ENCODE measurements at places on chromosomes 5 and 9.

DNA sequence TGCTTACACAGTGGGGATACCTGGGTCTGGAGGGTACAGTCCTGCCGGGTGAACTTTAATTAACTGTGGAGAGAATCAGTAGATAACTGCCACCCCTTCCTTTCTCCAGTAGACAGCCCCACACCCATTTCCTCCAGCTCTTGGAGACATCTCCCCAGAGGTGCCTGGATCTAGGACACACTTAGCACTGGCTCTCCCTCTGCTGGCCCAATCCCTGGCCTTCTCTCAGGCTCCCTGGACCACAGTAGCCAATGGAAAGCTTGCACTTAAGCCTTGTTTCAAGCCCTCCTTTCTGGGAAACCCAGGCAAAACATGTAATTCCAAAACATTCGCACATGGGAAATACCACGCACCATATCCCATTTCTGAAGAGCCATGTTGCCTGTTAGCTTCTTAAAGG is 169.2 kb upstream of the GAS1 start:
- no peak for DNase-seq

- DNase-seq, result no peak
Observed at GRCh38 chr5:19855453-19855852, 132.5 kb downstream of the CDH18 start.

GRCh38 chr9:104556830-104557634 is 11.9 kb upstream of the OR13C8 start:
- no peak for DNase-seq

DNA sequence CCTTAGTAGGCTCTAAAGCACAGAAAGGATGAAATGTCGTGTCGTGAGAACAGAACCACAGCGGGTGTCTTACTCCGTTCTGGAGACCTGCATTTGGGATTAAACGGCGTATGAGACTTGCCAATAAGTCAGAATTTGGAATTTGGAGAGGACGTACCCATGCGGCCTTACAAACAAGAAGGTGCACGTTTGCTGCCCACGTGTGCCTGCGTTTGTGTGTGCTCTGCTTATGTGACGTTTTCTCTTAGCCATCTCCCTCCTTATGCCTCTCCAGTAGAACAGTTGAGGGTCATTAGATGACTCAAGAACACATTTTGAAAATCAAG is 171.6 kb upstream of the OTULINL start:
- DNase-seq, result no peak
